ENCODE measurements at places on chromosomes 1 and 21. TPM values are rescaled to one million over a fixed set of nuclear protein-coding genes. Genes with fewer than 3 reads are reported as not detected.

LRIF1 gene
- total RNA-seq = 14.0 TPM

TSPEAR gene
- total RNA-seq = not detected

KANK4 gene
- total RNA-seq = not detected

AMY1A gene
- total RNA-seq = not detected

SYTL1 gene
- 16.0 TPM for total RNA-seq

AXDND1 gene
- total RNA-seq = not detected

HSD11B1 gene
- total RNA-seq = 1.7 TPM

KCNQ4 gene
- total RNA-seq = 0.25 TPM

SPRR2E gene
- total RNA-seq = not detected

RNU5D-1 gene
- total RNA-seq = not detected

G0S2 gene
- total RNA-seq = 10.3 TPM

FABP3 gene
- total RNA-seq = not detected

DCLRE1B gene
- total RNA-seq = 33.2 TPM

SPRR4 gene
- total RNA-seq = not detected

CSDE1 gene
- 489 TPM for total RNA-seq

FLG gene
- total RNA-seq = not detected

PKLR gene
- not detected for total RNA-seq

SFPQ gene
- total RNA-seq = 367 TPM

HDGF gene
- total RNA-seq = 315 TPM

CCDC24 gene
- total RNA-seq = 2.9 TPM

NBPF4 gene
- 0.11 TPM for total RNA-seq

GBP2 gene
- total RNA-seq = 197 TPM

SEC16B gene
- total RNA-seq = not detected

PIK3R3 gene
- total RNA-seq = 3.3 TPM

ALX3 gene
- not detected for total RNA-seq

RHEX gene
- total RNA-seq = not detected

MTARC1 gene
- not detected for total RNA-seq

LEFTY2 gene
- not detected for total RNA-seq

TMEM125 gene
- not detected for total RNA-seq

C8A gene
- not detected for total RNA-seq

BATF3 gene
- total RNA-seq = 146 TPM

RPE65 gene
- not detected for total RNA-seq

SNRNP40 gene
- total RNA-seq = 117 TPM

KRTAP10-12 gene
- total RNA-seq = not detected

IBA57 gene
- 12.6 TPM for total RNA-seq

FAM163A gene
- not detected for total RNA-seq

KLHL12 gene
- 39.3 TPM for total RNA-seq

WNT3A gene
- total RNA-seq = not detected

LPAR3 gene
- total RNA-seq = 0.84 TPM

SRRM1 gene
- 233 TPM for total RNA-seq

NFASC gene
- 0.08 TPM for total RNA-seq

CD1C gene
- total RNA-seq = 1.3 TPM

IL12RB2 gene
- 49.9 TPM for total RNA-seq

OR6K3 gene
- total RNA-seq = not detected

CAMSAP2 gene
- 2.7 TPM for total RNA-seq

PROK1 gene
- total RNA-seq = not detected

CHIA gene
- total RNA-seq = not detected

COL24A1 gene
- total RNA-seq = not detected

PTPRU gene
- 0.34 TPM for total RNA-seq

FAM89A gene
- 15.7 TPM for total RNA-seq

PSRC1 gene
- 7.3 TPM for total RNA-seq

DVL1 gene
- 45.2 TPM for total RNA-seq

TRIM17 gene
- 3.2 TPM for total RNA-seq

SIM2 gene
- total RNA-seq = not detected

SLC35F3 gene
- total RNA-seq = 9.0 TPM

OTUD3 gene
- total RNA-seq = 7.5 TPM

DMRTA2 gene
- total RNA-seq = not detected

MAD2L2 gene
- total RNA-seq = 73.5 TPM

GPR153 gene
- 0.67 TPM for total RNA-seq
